Naive thymus-derived CD8-positive, alpha-beta T cell (primary cell): ENCODE measurements at places on chromosomes 6 and 20.

- no peak for DNase-seq
Observed at GRCh38 chr6:163398815-163399214, 15.7 kb upstream of the QKI start.

- no peak for DNase-seq
Observed at GRCh38 chr6:79874531-79875134, 72.7 kb downstream of the ELOVL4 start.

DNA sequence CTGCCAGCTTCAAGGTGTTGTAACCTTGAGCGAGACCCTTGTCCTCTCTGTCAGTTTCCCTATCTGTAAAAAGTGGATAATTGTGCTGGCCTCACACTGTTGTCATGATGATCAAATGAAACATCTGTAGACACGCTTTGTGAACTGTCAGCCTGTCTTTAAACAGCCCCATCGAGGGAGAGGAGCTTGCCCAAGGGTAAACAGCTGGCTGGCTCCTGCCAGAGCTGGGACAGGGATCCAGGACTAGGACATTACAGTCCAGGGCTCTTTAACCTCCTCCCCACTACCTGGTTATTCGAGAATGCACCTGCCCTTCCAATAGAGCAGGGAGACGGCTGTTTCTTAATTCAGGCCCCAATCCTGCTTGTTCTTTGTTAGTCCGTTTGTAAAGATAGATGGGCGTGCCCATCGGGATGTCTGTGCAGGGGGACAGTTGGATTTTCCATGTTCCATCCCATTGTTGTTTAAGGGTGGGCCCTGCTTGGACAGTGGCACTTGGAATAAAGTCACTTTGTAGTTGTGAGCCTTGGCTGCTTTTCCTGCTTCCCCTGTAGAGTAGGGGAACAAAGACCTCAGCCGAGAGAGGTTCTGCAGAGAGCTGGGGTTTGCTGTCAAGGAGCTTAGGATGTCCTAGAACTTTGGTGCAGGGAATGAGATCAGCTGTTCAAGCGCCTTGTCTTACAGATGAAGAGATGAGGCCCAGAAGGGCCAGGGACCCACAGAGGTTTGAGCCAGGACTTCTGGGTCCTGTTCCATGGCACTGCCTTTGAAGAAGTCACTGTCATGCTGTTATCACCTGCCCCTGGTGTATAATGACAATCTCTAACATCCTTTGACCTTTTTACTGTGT lies 77.9 kb upstream of the MYL9 start:
- no peak for DNase-seq

- peak; percentile 7 for DNase-seq
Observed at GRCh38 chr20:37566590-37567330, 39.1 kb upstream of the BLCAP start.

DNA sequence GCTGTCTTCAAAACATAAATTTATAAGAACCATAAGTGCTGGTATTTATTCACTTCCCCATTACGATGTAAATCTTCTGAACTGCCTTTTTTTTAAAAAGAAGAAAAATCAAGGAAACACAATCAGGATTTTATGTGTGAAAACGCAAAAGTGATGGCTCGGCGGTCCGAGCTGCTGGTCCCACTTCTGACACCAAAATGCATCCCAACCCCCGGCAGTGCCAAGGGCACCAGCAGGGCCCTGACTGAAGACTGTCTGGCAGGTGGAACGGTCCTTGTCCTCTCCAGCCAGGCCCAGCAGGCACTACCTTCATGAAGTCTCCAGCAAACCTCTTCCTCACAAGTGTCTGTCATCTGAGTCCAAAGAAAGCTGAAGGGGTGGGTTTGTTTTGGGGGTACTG lies 41.2 kb downstream of the TBC1D7 start:
- no peak for DNase-seq

GRCh38 chr6:37589941-37590340 lies 90.2 kb upstream of the CCDC167 start:
- no peak for DNase-seq

GRCh38 chr6:73003302-73003701 lies 222.0 kb downstream of the KHDC1L start:
- DNase-seq, result no peak

DNA sequence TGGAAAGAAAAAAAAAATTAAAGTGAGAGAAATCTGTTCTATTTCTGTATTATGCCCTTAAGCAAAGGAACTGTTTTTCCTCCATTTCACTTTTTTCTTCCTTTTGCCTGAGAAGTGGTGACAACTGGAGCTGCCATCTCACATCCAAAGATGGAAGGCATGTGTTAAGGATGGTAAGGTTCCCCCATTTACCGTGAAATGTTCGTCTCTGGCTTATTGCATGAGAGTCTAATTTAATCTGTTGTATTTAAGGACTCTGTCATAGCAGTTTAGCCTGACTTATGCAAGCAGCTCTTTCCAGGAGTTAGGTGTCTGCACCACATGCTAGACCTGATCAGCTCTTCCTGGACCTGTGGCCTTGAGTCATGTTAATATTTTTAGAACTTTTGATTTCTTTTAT lies 389.5 kb upstream of the MAP3K7 start:
- DNase-seq, result no peak
